ENCODE measurements at places on chromosomes 13 and 19. TPM values are rescaled to one million over a fixed set of nuclear protein-coding genes. Genes with fewer than 3 reads are reported as not detected.

DNA sequence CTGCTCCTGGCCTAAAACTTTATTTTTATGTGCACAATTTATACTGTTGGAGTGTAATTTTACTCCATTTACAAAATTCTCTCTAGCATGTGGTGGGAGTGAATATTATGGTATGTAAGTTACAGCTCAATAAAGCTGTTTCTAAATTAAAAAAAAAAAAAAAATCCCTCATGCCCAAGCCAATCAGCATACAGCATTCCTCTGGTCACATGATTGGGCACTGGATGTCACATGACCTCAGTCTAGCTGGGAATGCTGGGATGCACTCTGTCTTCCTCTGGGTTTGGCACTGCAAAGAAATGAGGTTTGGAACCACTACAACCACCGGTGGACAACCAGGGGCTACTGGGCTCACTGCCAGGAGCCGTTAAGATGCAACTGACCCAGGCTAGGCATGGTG, 67.6 kb downstream of the ZNF557 start:
- DNase-seq, result no peak

CGB2 gene
- not detected for total RNA-seq

MTUS2 gene
- total RNA-seq, result 118 TPM

COL5A3 gene
- total RNA-seq, result 10.1 TPM

IGFL2 gene
- total RNA-seq, result not detected

DNA sequence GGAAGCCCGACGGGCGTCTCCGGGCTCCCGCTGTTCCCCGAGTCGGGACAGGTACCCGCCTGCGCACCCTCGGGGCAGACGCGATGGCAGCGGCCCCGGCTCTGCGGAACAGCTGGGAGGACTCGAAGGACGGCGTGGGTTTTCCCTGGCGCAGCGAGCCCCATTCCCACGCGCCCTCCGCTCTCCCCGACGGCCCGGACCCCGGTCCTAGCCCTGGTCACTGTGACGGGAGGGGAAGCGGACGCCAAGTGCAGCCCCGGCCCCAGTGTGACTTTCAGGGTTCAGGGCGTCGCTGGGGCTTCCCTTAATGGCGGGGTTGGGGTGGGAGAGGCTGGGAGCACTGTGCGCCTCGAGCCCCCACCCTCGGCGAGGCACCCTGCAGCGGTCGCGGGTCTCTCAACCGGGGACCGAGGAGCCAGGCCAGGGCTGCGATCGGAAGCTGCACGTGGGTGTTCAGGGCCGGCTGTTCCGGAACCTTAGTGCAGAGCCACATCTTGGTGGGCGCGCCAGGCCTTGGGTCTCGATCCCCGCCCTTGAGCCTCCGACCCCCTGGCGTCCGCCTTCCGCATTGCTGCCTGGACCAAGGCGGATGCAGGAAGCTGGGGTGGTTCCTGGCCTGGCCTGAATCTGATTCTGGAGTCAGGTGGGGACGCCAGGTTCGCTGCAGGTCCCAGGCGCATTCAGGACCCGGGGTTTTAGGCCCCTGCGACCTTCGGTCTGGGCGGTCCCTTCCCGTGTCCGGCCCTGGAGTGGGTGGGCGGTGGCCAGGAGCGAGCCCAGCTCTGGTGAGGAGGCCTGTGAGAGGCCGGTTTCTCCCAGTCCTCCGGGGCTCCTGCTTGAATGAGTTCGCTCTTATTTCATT, 3.5 kb downstream of the LGALS7B start:
- peak; percentile 81 for DNase-seq

DNA sequence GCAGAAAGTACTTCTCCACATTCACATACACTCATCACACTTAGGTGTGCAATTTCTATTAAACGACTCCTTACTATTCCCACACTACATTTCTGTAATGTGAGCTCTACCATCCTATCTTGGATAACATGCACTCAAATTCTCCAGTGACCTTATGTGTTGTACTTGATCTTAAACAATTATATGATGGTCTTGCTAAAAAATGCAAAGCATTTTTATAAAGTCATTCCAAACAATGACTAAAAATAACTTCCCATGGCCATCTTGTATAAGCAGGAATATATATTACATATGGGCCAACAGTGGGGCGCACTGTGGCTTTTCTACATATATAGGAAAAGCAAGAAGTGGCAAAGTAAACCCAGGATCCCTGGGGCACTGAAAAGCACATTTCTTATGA, 155.5 kb downstream of the FLT1 start:
- no peak for DNase-seq

ZNF221 gene
- total RNA-seq, result 3.6 TPM

OR7A5 gene
- not detected for total RNA-seq

DNA sequence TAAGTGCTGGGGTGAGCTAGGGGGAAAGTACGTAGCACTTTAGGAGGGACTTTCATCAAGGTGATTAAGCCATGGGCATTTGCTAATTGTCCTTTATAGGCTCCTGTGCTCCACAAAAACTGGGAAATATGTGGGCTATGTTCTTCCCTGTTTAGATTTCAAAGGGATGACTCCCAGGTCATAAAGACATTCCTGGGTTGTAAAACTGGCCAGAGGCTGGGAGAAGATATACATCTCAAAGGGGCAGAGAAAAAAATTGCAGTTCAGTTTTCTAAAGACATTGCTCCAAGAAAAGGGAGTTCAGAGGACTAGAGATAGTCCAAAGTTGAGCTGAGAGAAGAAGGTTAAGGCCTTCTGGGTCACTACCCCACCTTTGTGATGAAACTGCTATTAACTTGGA, 204.8 kb downstream of the MYO16 start:
- DNase-seq, result no peak

SGTA gene
- total RNA-seq, result 56.6 TPM

TBXA2R gene
- total RNA-seq, result 2.6 TPM

DNA sequence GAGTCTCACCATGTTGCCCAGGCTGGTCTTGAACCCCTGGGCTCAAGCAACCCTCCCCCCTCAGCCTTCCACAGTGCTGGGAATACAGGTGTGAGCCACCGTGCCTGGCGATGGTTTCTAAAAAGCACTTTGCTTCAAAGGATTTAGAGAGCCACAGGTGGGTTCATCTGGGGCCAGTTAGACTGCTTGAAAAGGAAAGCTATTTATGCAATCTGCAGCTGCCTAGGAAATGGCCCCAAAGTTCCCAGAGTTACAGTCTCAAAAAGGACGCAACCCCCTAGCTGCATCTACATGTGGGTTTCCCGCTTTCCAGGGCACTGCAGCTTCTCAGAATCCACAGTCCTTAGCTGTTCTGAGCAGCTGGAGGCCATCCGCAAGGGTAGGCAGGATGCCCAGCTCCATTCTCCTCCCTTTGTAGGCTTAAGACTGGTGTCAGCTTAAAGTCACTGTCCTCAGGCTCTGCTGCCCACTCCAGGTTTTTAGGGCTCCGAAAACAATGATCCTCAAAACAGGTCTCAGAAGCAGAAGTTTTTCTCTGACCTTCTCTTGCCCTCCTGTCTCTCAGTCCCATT, 41.4 kb downstream of the ZNF823 start:
- no peak for DNase-seq

- peak; percentile 39 for DNase-seq
These were observed 298.8 kb downstream of the NDFIP2 start for GRCh38 chr13:79779761-79780160.

- no peak for DNase-seq
These were observed 77.2 kb downstream of the ABCC4 start for GRCh38 chr13:95224064-95224463.

DNA sequence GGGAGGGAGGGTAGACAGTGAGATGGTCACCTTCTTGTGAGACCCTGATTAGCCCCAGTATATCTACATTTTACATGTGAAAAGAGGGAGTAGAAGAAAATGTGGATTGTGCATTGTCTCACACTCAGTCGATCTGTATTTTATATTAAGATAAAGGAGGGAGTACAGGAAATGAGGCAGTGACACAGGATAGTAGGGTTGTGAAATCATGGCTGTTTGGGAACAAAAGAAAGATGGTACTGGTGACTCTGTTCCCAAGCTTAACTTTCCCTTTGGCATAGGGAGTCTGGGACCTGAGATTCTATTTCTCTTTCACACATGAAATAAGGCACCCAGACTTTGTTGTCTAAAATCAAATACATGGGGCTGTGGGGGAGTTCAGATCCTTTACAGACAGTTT, 194.7 kb downstream of the ABCC4 start:
- DNase-seq, result no peak

DNA sequence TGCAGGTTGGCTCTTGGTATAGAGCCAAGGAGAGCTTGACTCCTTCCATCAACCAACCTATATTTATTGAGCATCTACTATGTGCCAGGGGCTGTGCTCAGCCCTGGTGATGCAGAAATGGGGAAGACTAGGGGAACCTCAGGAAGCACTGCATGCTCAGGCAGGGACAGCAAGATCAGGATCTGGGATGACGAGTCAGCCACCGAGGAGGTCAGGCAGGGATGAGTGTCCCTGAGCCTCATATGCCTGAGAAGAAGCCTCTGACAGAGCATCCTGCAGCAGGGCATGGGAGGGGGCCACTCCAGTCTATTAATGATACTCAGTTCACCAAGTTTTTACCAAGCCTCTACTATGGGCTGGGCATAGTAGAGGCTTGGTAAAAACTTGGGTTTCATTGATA, 158.1 kb downstream of the KATNAL1 start:
- no peak for DNase-seq

ZNF724 gene
- 1.3 TPM for total RNA-seq

PDX1 gene
- total RNA-seq, result not detected

CYP4F2 gene
- not detected for total RNA-seq

DNA sequence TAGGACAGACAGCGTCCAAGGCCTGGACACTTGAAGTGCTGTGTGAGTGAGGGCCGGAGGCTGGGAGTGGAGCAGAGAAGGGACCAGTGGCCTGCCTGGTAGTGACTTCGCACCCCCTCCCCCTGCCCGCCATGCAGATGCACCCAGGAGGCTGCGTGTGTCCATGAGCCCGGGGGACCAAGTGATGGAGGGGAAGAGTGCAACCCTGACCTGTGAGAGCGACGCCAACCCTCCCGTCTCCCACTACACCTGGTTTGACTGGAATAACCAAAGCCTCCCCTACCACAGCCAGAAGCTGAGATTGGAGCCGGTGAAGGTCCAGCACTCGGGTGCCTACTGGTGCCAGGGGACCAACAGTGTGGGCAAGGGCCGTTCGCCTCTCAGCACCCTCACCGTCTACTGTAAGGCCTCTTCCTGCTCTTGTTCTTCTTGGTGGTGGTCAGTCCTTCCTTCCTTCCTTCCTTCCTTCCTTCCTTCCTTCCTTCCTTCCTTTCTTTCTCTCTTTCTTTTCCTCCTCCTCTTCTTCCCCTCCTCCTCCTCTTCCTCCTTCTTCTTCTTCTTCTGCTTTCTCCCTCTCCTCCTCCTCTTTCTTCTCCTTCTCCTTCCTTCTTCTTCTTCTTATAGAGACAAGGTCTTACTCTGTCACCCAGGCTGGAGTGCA, 6.0 kb upstream of the FFAR1 start:
- DNase-seq, result no peak

CSNK1G2 gene
- 24.3 TPM for total RNA-seq

THSD1 gene
- 4.4 TPM for total RNA-seq

- DNase-seq, result no peak
These were observed 11.8 kb upstream of the FBN3 start for GRCh38 chr19:8161135-8161646.

DNA sequence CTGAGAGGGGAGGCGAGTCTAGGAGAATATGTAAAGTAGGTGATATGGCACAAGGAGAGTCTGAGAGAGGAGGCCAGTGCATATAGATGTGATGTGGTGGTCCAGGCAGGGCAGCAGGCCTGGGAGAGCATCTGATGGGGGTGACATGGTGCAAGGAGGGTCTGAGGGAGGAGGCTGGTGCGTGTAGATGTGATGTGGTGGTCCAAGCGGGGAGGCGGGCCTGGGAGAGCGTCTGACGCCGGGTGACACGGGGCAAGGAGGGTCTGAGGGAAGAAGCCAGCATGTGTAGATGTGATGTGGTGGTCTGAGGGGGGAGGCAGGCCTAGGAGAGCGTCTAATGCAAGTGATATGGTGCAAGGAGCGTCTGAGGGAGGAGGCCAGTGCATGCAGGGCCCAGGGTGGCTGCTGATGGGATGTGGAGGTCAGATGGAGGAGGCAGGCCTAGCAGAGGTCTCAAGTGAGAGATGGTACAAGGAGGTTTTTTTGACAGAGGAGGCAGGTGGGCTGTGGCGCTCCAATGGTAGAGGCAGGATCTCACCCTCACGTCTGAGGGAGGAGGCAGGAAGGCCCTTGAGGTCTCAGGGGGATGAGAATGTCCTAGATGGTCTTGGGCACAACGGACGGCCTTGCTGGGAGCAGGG, 16.2 kb downstream of the NFIC start:
- no peak for DNase-seq

DNA sequence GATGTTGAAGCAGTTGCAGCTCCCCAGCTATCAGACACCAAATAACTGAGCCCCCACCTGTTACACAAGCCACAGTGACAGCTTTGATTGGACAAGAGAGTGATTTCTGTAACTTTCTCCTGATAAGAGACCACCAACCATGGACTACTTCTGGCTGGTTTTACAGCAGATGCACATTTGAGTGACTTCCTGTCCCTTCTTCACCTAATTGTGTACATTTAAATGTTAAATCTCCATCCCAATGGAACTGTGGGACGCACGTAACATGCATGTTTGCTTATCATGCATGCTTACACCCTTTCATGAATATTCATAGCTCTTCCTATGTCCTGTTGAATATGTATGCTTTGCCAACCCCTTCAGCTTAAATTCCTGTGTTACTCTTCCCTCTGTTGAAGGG, 6.0 kb upstream of the TNFSF11 start:
- no peak for DNase-seq

- no peak for DNase-seq
These were observed 229.7 kb downstream of the KCNRG start for GRCh38 chr13:50244713-50245574.

HCST gene
- total RNA-seq, result 4.1 TPM

DNA sequence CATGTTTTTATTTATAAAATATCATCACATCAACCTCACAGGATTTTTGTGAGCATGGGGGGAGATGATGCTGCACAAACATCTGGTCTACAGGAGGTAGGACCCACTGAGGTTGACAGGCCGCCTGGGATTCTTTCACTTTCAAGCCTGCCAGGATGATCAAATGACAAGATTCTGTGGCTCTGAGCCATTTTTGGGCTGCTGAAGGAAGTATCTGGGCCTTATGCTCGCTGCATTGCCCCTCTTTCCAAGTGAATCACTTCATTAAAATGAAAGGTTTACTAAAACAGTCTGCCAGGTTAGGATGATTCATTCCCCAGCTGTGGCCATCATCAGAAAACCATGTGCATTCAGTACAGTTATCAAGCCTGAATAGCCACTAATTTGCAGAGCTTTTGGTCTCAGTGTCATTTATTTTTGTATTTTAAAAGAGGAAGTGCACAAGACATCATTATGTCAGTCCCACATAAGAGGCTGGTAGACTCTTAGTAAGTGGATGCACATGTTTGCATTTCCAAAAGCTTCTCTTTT, 34.4 kb downstream of the STARD13 start:
- no peak for DNase-seq

- peak; percentile 87 for DNase-seq
These were observed 7.6 kb downstream of the EGLN2 start for GRCh38 chr19:40806423-40807146.

GFY gene
- not detected for total RNA-seq

ANGPTL8 gene
- total RNA-seq, result 0.40 TPM

DNA sequence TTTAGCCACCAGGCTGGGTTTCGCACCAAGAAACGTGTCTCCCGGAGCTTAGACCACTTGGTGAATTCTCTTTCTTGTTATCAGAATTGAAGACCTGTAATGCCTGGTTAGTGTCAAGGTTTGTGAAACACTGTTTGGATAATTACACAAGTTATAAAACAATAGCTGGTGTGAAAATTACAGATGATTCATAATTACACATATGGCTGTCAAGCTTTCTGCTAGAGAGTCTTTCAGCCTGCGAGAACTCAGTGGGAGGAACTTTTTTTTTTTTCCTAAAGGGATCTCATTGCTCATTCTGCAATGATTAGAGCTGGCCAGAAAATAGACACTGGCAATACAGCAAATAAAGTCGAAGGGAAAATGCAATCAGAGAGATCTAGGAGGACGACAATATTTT, 13.4 kb upstream of the KLK4 start:
- no peak for DNase-seq

OR10H1 gene
- total RNA-seq, result not detected
